CD4-positive, alpha-beta T cell treated with Interleukin-10 for 1 hour (primary cell): ENCODE measurements at places on chromosomes 16 and 17.

DNA sequence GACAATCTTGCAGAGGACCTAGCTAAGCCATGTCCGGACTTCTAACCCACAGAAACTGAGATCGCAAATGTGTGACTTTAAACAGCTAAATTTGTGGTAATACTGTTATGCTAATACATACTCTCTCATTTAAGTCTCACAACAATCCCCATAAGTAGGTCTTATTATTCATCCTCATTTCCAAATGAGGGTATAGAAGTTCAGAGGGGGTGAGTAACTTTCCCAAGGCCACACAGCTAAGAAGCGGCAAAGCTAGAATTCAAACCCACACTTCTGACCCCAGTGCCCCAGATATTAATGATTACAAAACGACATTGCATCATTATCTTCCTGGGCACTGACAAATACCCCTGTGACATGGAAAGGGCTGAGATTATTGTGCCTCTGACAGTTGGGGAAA, 81.4 kb downstream of the CNGB1 start:
- DNase-seq: no peak

- DNase-seq: no peak
Observed at GRCh38 chr17:54256401-54256929, 433.7 kb downstream of the KIF2B start.

GRCh38 chr16:59190731-59191130, 456.6 kb upstream of the GOT2 start:
- no peak for DNase-seq

DNA sequence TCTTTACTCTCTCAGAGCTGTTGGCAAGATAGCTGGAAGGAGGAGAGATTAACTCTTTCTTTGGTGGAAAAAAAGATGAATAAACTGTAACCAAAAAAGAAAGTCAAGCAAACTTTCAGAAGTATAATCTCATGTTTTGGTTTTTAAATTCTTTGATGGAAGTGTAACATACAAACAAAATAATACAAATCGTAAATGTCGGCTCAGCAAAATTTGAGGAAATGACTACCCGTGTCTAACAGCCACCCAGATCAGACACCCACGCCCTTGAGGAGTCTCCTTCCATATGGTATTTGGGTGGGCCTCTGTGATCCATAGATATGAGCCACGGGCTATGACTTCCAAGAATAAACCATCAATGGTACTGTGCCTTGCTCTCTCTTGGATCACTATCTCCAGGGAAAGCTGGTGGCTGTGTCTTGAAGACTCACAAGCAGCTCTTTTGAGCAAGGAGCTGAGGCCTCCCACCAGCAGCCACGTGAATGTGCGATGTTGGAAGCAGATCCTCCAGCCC, 9.6 kb upstream of the CD300C start:
- no peak for DNase-seq

DNA sequence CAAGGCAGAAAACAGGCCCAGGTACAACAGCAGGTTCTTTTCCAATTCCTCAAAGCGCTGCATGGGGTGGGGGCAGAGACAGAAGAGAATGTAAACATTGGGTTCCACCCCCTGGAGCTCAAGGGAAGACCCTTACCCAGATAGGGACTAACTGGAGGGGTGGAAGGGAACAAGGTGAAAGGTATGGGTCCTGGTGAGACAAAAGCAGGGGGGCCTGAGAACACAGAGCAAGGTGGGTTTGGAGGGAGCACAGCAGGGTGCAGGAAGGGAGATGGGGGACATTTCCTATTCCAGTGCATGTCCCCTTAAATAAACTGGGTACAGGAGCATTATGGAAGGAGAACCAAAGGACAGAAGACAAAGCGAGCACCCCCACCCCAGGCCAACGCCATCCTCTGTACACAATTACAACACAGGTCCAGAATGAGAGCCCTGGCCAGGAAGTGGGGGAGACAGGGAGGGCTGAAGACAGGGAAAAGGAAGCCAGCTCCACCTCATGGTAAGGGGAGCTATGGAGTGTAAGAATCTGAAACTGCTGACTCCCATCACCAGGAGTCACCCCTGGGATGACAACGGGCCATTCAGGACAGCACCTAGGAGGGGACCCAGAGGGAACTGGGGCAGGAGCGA, 2.1 kb upstream of the CD2BP2 start:
- DNase-seq: no peak

DNA sequence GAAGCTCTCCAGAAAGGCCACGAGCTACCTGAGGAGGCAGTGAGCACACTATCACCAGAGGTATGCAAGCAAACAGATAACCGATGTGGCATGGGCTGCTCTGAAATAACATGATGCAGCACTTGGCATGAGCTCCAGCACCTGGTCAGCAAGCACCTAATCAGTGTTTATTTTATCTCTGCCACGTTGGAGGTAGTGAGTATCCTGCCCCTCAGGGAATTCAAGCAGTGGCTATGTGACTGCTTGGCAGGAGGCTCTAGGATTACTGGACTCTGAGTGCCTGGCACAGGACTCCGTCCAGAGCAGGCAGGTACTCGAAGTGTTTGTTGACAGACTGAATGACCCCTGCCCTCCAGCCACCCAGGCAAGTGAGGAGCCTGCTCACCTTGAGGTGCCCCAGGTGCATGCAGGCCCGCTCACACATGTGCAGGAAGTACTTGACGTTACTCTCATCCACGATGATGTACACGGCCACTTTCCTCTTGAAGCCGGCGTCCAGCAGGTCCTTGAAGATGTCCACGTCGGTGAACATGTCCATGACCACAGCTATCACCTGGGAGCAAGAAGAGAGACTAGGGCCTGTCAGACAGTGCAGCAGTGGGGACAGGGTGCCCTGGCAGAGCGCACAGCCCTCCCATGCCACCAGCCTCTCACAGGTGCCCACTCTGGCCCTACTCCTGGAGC, 16.6 kb downstream of the FAM83G start:
- DNase-seq: no peak
